ENCODE measurements at places on chromosomes 5 and 9.

DNA sequence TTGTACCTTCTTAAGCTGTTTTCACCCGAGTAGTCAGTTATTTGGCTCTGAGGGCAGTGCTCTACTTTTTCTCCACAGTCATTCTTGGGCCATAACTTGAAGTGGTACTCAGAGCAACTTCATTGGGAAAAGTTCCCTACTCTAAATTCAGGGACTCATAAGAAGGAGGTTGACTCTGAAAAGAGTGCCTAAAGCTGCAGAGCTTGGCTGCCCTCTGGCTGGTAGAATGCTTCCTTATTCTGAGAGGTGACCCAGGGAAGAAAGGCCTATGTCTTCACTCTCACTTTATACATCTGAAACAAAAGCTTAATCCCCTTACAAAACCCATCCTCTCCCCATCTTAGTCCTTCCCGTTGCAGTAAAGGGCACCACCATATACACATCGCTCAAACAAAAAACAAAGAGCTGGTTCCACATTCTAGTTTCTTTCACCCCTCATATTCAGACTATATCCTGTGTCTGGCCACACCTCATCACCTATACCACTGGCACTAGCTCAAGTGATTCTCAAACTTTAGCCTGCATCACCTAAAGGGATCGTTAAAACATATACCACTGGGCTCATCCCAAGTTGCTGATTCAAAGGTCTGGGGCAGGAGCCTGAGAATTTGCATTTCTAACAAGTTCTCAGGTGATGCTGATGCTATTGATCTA lies 7.9 kb downstream of the IGIP start:
- DNase-seq, result no peak

DNA sequence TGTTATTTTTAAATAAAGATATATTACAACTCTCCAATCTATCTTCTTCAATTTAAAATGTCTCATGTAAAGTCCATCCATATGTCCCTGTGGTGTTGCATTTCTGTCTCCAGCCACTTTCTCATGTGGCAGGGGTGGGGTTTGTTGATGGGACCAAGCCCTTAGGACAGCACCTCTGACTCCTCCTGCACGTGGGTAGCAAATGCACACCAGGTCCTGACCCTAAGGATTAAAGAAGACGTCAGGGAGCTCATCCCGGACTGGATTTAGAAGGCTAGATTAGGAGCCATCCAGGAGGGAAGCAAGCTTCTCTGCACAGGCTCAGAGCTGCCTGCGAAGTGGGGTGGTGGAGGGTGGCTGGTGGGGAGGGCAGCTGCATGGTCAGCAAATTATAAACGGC lies 38.9 kb upstream of the FAM120AOS start:
- DNase-seq, result no peak

DNA sequence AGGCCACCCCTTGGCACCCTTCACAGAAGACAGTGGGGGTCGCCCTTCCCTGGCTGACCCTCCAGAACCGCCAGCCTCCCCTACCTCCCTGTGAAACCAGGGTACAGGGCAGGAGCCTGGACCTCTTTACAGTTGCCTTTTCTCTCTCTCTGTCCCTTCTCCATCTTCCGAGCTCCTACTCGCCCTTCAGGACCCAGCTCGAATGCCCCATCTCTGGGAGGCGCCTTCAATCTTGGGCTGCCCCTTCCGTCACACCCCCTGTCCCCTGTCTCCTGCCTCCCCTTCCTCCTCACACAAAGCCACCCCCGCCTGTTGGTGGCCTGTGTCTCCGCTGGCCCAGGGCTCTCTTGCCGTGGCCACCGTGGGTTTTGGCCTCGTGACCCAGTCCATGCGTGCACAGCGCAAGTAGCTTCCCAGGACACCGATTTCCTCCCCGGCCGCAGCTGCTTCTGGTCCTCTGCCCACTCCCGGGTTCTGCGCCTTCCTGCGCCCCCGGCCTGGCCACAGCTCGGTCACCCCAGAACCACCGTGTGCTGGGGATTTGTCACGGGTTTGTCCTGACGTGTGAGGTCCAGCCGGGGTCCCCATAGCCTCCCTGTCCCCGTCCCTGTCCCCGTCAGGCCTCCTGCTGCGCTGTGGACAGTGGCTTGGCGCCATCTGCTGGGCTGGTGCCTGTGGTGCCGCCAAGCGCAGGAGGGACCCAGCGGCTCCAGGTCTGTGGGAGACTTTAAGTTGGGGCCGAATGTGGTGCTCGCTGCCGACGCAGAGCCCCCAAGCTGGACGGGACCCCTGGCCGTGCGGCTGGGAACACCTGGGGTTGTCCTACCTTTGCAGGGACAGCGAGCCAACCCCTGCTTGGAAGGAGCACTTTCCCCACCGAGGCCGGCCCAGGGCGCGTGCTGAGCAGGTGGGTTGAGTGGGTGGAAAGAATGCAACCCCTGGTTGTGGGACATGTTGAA lies 4.0 kb upstream of the TMEM250 start:
- DNase-seq, result peak; percentile 60

- no peak for DNase-seq
Observed at GRCh38 chr9:95771556-95772246, 103.8 kb upstream of the ERCC6L2 start.
